ENCODE measurements at places on chromosomes 3 and 15.
A peak's percentile ranks its signal among the peaks of the same experiment; 100 is the strongest.

DNA sequence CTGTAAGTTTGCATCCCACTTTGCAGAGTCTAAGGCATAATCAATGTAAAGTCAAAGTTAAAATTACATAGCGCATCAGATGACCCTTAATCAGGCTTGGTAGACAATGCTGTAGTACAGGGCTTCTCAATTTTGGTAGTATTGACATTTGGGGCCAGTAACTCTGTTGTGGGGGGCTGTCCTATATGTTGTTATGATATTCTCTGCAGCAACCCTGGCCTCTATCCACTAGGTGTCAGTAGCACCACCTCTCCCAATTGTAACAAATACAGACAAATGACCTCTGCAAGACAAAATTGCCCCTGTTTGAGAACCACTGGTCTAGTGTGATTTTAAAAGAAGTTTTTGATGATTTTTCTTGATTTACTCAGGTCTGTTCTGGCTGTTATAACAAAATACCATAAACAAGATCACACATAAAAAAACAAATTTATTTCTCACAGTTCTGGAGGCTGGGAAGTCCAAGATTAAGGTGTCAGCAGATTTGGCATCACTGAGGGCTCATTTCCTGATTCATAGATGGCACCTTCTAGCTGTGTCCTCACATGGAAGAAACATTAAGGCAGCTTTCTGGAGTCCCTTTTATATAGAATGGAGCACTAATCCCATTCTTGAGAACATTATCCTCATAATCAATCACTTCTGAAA lies 37.6 kb upstream of the SLC9A9 start:
- peak; percentile 66 for DNase-seq

DNA sequence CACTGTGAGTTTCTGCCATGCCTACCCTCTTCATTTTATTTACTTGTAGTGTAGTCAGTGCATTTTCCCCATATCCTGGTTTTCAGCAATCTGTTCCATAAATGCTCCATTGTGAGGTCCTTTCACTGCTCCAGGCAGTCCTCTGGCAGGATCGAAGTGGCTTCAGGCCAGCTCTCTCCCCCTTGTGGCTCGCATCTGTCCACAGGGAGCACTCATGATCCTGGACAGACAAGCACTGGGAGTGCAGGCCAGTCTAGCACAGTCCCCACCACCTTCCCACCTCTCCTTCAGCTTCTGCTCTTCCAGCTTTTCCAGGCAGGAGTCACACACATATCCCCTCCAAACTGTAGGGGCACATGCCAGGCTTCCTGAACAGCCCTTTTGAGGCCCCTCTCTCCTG lies 173.6 kb downstream of the PPM1L start:
- peak; percentile 13 for DNase-seq

- peak; percentile 26 for DNase-seq
Measured at GRCh38 chr3:194407423-194407822, 8.4 kb upstream of the GP5 start.

DNA sequence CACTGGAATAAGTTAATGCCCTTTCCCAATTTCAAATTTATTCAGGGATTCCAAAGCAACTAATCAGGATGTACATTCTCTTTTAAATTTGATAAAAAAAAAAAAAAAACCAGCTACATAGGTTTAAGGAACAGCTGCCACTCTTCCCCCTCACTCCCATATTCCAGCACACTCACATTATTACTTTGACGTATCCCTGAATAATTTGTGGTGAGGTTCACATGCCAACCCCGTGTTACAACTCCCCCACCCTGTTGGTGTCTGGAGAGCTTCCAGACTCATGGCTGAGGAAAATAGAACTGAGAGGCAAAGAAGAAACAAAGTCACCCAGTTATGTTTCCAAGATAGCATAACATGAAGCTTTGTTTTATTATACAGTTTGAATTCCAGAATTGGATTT lies 300.5 kb upstream of the MME start:
- peak; percentile 29 for DNase-seq

- peak; percentile 50 for DNase-seq
Measured at GRCh38 chr15:70323111-70323851, 225.6 kb upstream of the TLE3 start.

GRCh38 chr3:180571831-180572598 lies 29.9 kb upstream of the TTC14 start:
- DNase-seq, result no peak

- DNase-seq, result peak; percentile 48
Measured at GRCh38 chr3:39065197-39065596, 13.4 kb downstream of the WDR48 start.

- DNase-seq, result no peak
Measured at GRCh38 chr15:33448961-33449606, 138.3 kb downstream of the RYR3 start.

DNA sequence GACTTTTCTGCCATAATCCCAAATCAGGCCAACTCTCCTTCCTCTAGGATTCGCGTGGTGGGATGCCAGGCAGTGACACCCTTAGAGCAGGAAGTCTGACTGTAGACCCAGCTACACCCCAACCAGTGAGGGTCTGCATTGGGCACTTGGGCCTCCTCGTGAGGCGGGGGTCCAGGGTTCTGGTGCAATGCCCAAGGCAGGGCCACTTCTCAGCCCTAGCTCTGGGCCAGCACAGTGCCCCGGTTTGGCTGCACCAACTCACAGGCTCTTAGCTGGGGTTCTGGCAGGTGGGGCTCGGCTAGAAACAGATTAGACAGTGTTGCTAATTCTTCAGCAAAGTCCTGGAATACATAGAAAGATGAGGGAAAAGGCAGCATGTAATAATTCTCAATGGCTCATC lies 12.7 kb downstream of the CDAN1 start:
- DNase-seq, result no peak

DNA sequence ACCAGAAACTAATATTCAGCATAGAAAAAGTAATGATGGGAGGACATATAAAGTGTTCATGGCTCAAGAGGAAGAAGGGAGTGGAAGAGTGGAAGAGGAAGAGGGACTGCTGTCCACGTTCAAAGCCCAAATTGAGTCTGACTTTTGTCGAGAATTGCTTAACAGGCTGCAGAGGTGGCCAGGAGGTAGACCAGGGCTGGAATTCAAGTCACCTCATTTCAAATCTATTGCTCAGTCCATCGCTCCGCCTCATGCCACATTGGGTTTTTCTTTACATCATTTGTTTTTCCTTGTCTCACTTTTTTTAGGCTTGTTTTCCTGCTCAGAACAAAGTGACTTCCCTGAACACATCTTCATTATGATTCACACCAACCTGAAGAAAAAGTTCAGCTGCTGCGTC lies 97.0 kb downstream of the RPL39L start:
- no peak for DNase-seq

DNA sequence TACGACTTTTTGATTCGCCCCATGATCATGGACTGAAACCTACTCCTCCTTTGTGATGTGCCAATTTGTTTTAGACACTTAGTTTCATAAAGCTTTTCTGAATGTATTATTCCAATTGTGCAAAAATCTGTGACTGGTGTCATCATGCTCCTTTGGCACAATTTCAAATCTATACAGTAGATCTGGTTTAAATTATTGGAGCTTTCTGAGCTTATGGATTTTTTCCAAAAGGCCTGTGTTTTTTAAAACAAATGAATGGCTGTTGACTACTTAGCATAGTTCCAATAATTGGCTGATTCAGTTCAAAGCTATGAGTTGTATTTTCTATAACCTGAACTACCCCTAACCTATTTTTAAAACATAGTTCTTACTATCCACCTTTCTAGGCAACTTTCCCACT lies 282.7 kb downstream of the CNTN3 start:
- DNase-seq, result no peak

GRCh38 chr15:51917493-51917892 lies 54.1 kb downstream of the LEO1 start:
- DNase-seq, result no peak

- DNase-seq, result peak; percentile 98
Measured at GRCh38 chr3:136343873-136344555, 93.9 kb downstream of the PCCB start.

DNA sequence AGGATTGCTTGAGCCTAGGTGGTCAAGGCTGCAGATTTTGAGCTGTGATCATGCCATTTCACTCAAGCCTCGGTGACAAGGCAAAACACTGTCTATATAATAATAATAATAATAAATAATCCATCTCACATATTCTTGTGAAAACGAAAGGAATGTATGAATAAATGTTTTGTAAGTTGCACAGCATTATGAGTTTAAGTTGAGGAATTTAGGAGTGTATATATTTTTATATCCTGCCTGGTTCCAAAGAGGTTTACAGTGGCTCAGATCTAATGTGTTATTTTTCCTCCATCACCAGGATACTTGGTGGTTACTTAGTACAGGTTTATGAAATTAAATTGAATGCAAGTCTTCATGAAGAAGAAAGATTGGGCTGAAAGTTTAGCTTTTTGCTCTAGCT lies 77.2 kb downstream of the ATG7 start:
- no peak for DNase-seq

- peak; percentile 10 for DNase-seq
Measured at GRCh38 chr3:106759731-106760130, 617.5 kb upstream of the CCDC54 start.

- peak; percentile 64 for DNase-seq
Measured at GRCh38 chr3:114178770-114179368, at the start of gene DRD3. TSS of gene DRD3 (minus strand) at chr3:114179052. CDS start at chr3:114171992, 7,060 bp downstream.

- peak; percentile 64 for DNase-seq
Measured at GRCh38 chr15:79970624-79971434, at the start of gene BCL2A1. TSS of gene BCL2A1 (minus strand) at chr15:79971196. CDS start at chr15:79971119, 77 bp downstream.

GRCh38 chr3:34957677-34958076 lies 681.6 kb upstream of the ARPP21 start:
- DNase-seq, result no peak

DNA sequence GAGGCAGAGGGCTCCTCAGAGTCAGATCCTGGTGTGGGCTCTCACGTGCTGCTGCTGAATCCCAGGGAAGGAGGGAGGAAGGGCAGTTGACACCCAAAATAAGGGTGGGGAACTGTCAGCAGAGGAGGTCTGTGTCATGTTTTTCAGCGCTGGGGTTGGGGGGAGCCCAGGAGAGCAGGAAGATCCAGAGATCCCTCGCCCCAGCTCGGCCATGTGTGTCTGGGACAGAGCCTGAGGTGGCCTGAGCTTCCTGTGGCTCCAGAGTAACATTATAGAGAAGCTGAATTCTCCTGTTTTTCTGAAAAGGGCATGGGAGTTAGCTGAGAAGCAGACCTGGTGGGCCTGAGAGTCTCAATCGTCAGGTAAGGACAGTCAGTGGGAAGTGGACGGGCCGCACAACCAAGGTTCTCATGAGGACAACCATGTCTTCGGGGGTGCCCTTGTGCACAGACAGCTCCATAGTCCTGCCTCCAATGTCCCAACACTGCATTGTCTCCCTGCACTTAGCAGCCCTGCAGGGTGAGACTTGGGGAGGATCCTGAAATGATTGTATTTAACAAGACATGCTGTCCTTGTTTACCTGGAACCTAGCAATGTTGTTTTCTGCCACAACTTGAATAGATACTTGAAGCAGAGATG lies 18.4 kb downstream of the UMPS start:
- DNase-seq, result no peak

GRCh38 chr3:9951962-9952805 lies at the start of gene PRRT3:
TSS of gene PRRT3 (minus strand) at chr3:9952408. CDS start at chr3:9950115, 2,293 bp downstream.
- no peak for DNase-seq

DNA sequence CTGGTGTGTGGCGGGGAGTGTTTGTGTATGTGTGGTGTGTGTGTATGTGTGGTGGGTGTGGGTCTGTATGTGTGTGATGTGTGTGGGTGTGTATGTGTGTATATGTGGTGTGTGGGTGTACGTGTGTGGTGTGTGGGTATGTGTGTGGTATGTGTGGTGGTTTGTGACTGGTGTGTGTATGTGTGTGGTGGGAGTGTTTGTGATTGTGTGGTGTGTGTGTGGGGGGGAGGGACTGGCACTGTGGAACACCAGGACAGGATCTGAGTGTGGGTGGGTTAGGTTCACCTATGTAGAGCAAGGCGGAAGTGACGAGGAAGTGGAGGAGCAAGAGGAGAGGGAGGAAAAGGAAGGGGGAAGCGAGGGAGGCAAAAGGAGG lies 510.8 kb downstream of the SHQ1 start:
- no peak for DNase-seq

DNA sequence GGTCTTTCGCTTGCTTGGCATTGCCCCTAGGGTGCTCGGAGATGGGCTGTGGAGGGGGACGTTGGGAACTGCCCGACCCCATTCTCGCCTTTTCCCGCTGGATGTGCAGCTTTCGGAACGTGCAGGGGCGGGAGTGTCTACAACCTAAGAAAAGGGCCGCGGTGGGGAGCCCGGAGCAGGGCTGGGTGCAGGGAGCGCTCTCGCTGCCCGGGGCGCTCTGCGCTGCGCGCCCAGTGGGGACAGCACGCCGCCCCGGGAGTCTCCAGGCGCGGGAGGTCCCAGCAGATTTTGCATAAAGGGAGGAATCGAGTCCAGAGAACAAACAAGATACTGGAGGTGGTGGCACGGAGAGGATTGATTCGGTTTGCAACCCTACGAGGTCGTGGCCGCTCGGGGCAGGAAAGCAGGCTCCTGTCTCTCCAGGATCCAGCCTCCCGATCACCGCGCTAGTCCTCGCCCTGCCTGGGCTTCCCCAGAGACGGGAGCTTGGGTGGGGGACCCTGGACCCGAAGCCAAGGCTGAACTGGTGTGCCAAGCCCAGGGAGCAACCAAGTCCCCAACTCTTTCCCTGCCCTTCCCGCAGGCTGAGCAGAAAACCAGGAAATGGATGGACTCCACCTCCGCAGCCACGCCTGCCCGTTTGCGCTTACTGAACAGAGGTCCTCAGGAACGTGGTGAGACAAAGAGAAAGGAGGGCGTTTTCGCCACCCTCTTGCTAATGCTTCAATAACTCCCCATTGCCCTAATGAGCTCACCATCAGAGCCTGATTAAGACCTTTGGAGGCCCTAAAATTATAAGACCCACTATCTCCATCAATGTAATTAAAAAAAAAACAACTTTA lies 59.7 kb downstream of the NOX5 start:
- DNase-seq, result peak; percentile 76

DNA sequence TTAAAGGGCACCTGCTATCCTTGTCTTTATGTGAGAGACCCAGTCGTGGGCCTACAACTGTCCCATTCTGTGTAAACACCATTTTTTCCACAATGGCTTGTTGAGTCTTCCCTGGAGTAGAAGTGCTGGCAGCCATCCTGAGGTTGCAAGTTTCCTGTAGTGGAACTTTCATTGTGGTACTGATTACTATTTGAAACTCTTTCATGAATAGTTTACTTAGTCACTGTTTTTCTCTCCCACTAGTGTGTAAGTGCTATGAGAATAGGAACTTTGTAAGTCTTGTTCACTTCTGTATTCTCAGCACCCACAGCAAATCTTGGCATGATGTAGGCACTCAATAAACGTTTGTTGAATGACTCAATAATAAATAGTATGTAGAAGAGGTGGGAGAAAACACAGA lies 48.6 kb downstream of the RARB start:
- no peak for DNase-seq

- DNase-seq, result no peak
Measured at GRCh38 chr3:196124608-196125007, 42.7 kb upstream of the TFRC start.

- no peak for DNase-seq
Measured at GRCh38 chr3:142626971-142627370, 30.8 kb downstream of the PLS1 start.

DNA sequence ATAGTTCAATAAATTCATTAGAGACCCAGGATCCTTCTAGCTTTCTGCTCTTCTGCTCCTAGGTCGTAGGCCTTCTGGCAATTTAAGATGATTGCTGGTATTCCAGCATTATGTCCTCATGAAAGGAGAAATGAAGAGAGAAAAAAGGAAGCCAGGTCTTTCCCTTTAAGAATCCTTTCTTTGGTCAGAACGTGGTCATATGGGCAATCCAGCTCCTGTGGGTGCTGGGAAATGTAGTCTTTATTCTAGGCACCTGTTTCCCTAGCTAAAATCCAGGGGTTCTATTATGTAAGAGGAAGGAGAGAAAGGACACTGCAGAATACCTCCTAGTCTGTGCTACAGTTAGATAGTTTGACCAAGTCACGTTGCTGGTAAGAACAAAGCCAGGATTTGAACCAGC lies 35.5 kb upstream of the NR1I2 start:
- DNase-seq, result no peak

- no peak for DNase-seq
Measured at GRCh38 chr15:80155001-80155377, 2.2 kb downstream of the FAH start.

Measured in foreskin fibroblast (primary cell).